ENCODE measurements at places on chromosomes 5 and 9.

DNA sequence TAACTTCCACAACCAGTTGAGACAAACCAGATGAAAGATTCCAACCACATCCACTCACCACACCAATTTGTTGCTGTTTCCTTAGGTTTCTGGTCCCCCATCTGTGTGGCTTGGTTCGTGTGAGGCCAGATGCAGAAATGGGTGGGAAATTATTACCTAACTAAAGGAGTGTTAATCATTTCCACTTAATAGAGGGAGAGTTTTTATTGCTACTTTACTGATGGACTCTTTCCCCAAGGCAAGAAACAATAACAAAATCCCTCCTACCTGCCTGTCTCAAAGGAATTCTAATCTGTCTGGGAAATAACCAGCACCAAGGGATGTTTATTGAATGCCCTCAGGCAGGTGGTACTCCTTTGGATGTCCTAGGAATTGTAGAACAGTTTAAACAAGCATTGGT lies 76.3 kb downstream of the TMEM167A start:
- DNase-seq = no peak

GRCh38 chr9:6024035-6024554 lies 8.7 kb upstream of the RANBP6 start:
- no peak for DNase-seq

- DNase-seq = no peak
These were observed 15.6 kb upstream of the DIRAS2 start for GRCh38 chr9:90658181-90658580.

DNA sequence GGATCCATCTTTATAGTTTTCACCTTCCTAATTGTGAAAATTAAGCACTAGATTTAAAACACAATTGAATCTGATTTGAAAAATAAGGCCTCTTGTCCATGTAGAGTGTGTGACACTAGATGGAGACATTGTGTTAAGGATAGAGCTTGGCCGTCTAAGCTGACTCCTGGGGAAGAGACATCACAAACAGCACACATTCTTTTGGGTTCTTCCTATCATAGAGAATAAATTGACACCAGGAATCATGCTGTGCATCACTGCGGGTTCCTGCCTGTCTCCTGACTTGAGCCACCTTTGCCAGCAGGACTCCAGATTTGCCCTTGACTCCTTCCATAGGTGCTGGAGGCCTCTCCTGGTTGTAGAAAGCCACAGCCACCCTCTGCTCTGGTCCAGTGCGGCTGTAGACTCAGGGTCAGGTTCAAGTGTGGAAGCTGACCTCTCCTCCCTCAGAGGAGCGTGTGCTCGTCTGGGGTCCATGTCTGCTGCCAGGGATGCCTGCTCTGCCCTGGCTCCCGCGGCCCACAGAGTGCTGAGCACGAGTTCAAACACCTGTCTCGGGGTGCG lies 11.2 kb downstream of the ROPN1L start:
- no peak for DNase-seq
